ENCODE measurements at places on chromosomes 16 and 17. TPM values are rescaled to one million over a fixed set of nuclear protein-coding genes. Genes with fewer than 3 reads are reported as not detected.

The CMTM2 gene
- not detected for total RNA-seq

GRCh38 chr16:6266703-6267102, 1065.9 kb upstream of the RBFOX1 start:
- DNase-seq: no peak

DNA sequence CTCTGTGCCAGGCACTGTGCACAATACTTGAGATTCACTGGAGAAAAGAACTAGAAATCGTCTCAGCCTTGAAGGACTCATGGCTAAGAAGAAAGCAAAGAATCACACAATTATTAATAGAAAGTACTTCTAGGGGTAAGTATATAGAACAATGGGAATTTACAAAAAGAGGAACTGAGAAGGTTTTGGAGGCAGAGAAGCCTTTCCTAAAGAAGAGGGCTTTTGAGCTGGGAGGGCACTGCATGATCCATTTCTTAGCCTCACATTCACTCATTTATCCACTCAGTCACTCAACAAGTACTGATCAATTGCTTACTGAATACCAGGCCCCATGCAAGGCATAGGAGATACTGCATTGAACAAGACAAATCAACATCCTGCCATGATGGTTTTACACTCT, 113.5 kb downstream of the TMEM114 start:
- DNase-seq: no peak

- DNase-seq: no peak
Measured at GRCh38 chr17:17231621-17232302, 5.2 kb downstream of the FLCN start.

DNA sequence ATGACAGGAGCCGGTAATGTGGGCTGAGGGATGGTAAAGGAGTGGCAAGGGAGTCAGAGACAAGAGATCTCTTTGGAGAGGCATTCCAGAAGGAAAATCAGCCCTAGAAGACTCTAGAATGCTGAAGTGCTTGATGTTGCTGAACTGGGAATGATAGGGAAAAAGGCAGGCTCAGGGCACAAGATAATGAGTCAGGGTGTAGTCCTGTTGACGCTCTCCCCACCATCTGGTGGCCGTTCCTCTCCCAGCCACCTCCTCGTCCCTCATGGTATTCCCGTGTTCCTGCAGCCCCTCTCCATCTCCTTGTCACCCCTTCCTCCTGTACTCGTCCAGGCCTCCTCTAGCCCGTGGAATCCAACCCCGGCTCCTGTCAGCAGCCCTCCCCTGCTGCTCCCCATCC, 11.1 kb upstream of the ALDOA start:
- no peak for DNase-seq

DNA sequence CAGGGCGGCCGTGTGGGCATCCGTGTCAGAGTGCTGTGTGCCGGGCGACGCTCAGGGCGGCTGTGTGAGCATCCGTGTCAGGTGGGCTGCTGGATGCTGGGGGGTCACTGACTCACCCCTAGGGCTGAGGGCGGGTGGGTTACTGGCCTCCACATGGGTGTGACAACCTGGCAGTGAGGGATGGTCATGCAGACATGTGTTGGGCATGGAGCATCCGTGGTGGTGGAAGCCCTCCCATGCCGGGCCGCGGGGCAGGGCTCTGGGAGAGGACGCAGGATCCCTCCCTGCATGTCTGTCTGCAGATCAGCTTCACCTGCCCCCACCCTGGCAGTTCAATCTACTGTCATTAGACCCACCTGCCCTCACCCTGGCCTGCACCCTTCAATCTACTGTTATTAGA, 56.3 kb downstream of the METRNL start:
- no peak for DNase-seq

GRCh38 chr17:69856946-69857345, 218.1 kb upstream of the KCNJ16 start:
- DNase-seq: no peak

The DOC2B gene
- total RNA-seq: not detected

DNA sequence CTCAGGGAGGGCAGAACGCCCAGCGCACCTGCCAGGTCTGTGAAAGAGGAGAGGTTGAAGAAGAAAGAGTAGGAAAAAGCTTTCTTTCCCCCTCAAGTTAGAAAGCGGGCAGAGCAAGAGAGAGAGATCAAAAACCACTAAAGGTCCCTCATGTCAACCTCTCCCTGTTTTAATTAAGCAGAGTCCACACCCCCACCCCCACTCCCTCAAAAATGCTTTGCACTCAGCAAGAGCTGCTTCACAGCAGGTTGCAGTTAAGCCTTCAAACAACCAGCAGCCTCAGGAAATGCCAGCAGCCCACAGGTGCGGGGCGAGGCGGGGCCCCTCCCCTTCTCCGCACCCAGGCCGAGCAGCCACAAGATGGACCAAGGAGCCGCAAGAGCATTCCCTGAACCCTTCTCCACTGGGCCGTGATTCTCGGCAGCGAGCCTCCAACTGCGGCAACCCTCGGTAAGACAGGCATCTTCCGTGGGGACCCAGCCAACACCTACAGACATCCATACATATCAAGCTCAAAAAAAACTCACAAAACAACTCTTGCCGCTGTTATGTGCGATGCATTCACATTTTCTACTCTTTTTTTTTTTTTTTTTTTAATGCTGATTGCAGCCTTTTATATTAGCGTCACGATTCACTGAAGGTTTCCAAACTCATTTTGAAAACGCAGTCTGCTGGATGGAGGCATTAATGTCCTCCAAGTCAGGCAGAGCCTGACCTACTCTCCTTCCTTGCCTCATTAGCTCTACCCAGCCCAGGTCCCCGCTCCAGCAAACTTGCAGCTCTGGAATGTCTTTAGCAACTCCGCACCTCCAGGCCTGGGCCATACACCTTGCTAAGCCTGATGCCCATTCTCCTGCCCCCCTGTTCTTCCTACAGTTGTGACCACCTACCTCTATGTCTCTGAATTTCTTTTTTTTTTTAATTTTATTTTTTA, 66.1 kb downstream of the AXIN2 start:
- DNase-seq: no peak

DNA sequence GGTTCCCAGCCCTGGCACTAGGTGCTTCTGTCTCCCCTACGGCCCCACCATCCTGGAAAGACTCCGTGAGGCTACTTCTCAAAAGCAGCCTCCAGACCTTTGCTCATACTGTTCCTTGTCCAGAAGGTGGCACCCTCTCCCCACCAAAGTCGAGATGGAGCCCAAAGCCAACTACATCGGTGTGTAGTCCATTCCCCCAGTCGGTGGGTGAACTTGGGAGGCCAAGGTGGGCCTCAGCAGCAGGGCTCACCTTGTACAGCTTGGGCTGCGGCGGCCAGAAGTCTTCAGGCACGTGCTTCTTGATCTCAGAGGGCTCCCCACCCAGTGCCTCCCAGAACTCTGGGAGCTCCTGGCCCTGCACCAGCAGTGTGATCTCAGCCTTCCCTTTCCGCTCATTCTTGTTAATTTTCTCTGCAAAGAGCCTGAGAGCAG, 10.2 kb downstream of the FLII start:
- DNase-seq: peak; percentile 62

DNA sequence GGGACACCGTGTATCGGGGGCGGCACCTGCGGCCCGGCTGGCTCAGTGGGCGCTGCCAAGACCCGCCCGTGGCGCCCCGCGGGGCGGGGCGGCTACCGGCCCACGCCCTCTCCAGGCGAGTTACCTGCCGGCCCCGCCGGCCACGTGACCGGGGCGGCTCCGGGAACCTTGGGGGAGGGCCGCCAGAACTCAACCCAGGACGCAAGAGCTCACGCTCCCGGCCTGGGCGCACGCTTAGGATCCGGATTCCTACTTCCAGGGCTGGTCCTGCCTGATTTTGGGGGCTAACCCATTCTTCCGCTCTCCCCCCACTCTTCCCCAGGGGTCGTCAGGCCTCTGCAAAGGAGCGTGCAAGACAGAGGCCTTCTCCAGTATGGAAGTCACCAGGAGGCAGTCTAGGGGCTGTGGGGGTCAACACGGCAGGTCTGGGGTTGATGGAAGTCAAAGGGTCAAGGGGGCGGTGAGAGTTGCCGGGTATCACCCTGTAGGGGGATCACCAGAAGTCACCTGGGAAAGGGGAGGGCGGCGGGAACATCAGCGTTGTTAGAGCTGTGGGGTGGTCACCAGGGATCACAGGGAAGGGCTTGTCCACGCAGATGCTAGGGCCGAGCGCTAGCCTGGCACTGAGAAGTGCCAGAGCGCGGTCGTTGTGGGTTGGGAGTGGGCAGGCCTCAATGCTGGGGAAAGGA, 354 bp upstream of the ESRP2 start:
- DNase-seq: no peak

DNA sequence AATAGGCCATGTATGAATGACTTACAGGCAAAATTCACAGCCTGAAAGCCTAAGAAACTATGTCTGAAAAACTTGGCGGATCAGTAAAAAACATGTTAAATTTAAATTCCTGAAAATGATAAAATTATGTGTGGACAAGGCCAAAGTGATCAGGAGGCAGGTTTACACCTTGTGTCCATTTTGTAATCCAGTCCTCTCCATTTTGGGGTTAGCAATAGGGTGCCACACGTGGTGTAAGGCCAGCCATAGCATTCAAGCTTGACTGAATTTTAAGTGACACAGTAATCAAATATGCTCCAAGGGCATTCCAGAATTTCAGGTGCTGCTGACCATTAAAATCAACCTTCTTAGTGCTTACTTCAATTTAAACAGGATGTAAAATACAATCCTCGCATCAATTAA, 2.7 kb downstream of the RNF43 start:
- DNase-seq: no peak
